Effector memory CD8-positive, alpha-beta T cell (primary cell): ENCODE measurements at places on chromosomes 6 and 20.

- peaks cover 9% of the 10 kb centered on the region for H3K4me1 ChIP-seq
- peaks cover 100% of the 10 kb centered on the region for H3K27me3 ChIP-seq
- H3K36me3 ChIP-seq, result no peaks in the 10 kb centered on the region
These were observed 8.0 kb upstream of the TUBB2B start for GRCh38 chr6:3235486-3235885.

- peaks cover 5% of the 10 kb centered on the region for H3K27me3 ChIP-seq
- H3K4me3 ChIP-seq, result no peak overlapping the region
- no peak for DNase-seq
- no peaks in the 10 kb centered on the region for H3K4me1 ChIP-seq
- H3K27ac ChIP-seq, result no peak overlapping the region
These were observed 600.4 kb upstream of the JAG1 start for GRCh38 chr20:11274141-11274594.

DNA sequence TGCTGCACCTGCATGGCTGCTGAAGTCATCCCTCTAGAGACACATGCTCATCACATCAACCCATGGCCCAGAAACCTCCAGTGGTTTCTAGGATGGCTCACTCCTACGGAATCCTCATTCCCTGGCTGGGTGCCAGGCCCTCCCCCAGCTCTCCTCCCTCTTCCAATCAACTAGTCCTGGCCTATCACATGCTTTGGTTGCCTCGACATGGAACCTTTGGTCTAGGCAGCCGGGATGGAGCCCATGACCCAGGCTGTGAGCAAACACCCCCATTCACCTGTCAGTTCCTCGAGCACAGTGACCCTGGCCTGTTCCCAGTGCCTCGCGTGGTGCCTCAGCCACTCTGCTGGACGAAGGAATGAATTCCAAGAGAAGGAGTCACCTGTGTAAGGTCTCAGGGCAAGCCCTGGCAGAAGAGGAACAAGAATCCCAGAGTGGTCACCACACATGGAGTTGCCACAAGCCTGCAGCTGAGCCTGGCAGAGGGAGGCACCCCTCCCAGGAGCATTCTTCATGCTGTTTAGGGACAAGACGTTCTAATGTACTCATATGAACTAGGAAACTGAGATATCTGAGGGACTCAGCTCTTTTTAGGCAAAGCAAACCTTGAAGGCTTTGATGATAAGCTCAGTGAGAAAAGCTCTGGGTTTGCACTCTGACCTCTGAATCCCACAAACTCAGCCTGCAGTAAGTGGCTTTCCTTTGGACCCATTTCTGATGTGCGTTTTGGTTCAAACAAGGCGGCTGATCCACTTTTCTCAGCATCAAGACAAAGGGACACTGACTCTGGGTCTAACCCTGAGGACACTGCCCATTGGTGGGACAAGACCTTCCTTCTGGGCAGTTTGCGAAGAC is 40.2 kb downstream of the PPP1R3G start:
- H3K4me3 ChIP-seq, result no peak overlapping the region
- no peak for DNase-seq
- H3K4me1 ChIP-seq, result no peaks in the 10 kb centered on the region
- H3K36me3 ChIP-seq, result no peaks in the 10 kb centered on the region

- peaks cover 21% of the 10 kb centered on the region for H3K36me3 ChIP-seq
- H3K27me3 ChIP-seq, result no peaks in the 10 kb centered on the region
- H3K4me1 ChIP-seq, result peaks cover 37% of the 10 kb centered on the region
- peak overlapping the region; percentile 90 for H3K27ac ChIP-seq
- DNase-seq, result no peak
These were observed 92.7 kb downstream of the TRERF1 start for GRCh38 chr6:42359021-42359420.

DNA sequence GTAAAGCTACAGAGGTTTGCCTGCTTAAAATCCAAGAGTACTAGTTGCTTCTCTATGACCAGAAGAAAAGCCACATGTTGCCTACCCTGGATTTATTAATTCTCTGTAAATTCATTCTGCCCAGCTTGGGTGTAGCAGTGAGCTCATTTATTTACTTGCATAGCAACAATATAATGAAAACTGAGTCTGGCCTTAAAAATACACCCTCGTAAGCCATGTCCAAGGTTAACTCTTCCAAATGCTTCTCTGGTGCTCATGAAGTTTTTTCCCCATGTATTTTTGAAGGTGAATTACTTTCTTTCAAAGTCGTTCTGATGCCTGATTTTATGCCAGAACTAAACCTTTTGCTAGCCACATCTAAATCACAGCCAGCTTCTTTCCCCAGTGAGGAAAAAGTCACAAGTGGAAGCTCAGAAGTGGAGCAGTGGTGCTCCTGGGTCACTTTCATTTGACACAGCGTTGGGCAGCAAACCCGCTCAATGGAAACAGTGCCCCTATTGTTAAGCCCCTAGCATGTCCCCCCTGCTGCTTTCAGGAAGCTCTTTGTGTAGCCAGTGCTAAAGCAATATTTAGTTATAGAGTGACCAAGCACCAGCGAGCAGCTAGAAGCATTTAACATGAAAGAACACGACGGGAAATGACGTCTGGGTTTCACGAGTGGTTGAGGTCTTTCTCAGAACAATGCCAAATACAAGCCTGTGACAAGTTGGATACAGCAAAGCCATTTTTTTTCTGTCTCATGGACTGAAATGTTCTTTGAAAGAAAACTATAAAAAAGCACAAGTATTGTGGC is 29.8 kb downstream of the NEDD9 start:
- H3K4me1 ChIP-seq, result peaks cover 49% of the 10 kb centered on the region
- peaks cover 36% of the 10 kb centered on the region for H3K36me3 ChIP-seq
- no peaks in the 10 kb centered on the region for H3K27me3 ChIP-seq

- no peak overlapping the region for H3K4me3 ChIP-seq
- H3K27me3 ChIP-seq, result no peaks in the 10 kb centered on the region
- no peak for DNase-seq
- H3K27ac ChIP-seq, result peak overlapping the region; percentile 79
- peaks cover 89% of the 10 kb centered on the region for H3K36me3 ChIP-seq
These were observed 11.4 kb downstream of the DDX27 start for GRCh38 chr20:49230561-49231133.

GRCh38 chr20:61460261-61461052 is 208.4 kb downstream of the CDH4 start:
- no peaks in the 10 kb centered on the region for H3K4me1 ChIP-seq
- no peak for DNase-seq
- no peaks in the 10 kb centered on the region for H3K36me3 ChIP-seq
- no peak overlapping the region for H3K4me3 ChIP-seq
- H3K27ac ChIP-seq, result no peak overlapping the region

GRCh38 chr20:59325142-59325523 is 24.7 kb downstream of the EDN3 start:
- no peak for DNase-seq
- no peaks in the 10 kb centered on the region for H3K4me1 ChIP-seq
- H3K36me3 ChIP-seq, result no peaks in the 10 kb centered on the region

GRCh38 chr6:96186516-96187195 is 170.9 kb downstream of the FUT9 start:
- no peak overlapping the region for H3K27ac ChIP-seq
- H3K4me3 ChIP-seq, result no peak overlapping the region
- H3K27me3 ChIP-seq, result peaks cover 23% of the 10 kb centered on the region
- no peaks in the 10 kb centered on the region for H3K4me1 ChIP-seq
- H3K36me3 ChIP-seq, result no peaks in the 10 kb centered on the region

DNA sequence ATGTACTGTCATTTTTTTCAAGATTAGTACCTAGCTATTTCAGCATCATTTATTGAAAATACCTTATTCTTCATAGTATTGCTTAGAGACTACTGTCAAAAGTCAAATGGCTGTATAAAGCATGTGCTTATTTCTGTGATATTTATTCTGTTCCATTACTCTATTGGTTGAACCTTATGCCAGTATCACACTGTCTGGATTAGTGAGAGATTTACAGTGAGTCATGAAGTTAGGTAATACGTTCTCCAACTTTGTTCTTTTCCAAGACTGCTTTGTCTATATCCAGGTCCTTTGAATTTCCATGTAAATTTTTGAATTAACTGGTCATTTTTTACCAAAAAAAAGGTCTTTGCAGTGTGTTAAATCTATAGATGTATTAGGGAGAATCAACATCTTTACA is 18.6 kb upstream of the RNF217 start:
- no peaks in the 10 kb centered on the region for H3K36me3 ChIP-seq
- no peak overlapping the region for H3K27ac ChIP-seq
- no peaks in the 10 kb centered on the region for H3K4me1 ChIP-seq
- H3K27me3 ChIP-seq, result no peaks in the 10 kb centered on the region
- H3K4me3 ChIP-seq, result no peak overlapping the region

DNA sequence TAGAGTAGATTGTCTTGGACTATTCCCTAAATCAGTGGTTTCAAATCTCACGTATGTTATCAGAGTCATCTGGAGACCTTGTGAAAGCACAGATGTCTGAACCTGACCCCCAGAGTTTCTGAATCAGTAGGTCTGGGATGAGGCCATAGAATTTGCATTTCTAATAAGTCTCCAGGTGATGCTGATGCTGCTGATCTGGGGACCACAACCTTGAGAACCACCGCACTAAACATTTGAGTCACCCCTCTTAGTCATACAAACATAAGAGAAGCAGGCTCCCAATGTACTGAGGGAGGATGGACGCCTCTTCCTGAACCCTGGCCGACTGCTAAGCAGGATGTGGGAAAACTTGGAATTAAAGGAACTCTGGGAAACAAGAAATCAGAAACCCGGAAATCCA is 187.8 kb upstream of the PRDM1 start:
- H3K27me3 ChIP-seq, result no peaks in the 10 kb centered on the region
- no peaks in the 10 kb centered on the region for H3K36me3 ChIP-seq
- H3K4me3 ChIP-seq, result no peak overlapping the region
- no peak overlapping the region for H3K27ac ChIP-seq

DNA sequence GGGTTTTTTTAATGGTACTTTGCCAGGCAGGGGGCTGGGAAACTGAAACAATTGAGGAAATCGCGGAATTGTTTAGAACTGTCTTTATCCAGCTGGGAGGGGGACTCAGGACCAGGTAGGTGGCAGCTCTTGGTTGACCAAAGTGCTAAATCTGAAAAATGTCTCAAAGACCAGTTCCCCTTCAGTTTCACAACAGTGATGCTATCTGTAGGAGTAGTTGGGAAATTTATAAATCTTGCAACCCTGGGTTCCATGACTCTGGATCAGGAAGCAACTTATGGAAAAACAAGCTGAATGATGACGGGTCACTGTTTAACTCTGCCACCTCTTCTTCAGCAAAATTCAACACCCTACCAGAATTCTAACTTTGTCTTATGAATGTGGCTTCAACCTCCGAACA is 99.7 kb downstream of the FAM50B start:
- no peak for DNase-seq
- H3K4me1 ChIP-seq, result no peaks in the 10 kb centered on the region

GRCh38 chr6:44126320-44127149 is 717 bp downstream of the MRPL14 start:
- no peaks in the 10 kb centered on the region for H3K27me3 ChIP-seq
- peaks cover 28% of the 10 kb centered on the region for H3K36me3 ChIP-seq
- DNase-seq, result peak; percentile 62
- H3K27ac ChIP-seq, result peak overlapping the region; percentile 99
- peak overlapping the region; percentile 98 for H3K4me3 ChIP-seq
- H3K4me1 ChIP-seq, result peaks cover 45% of the 10 kb centered on the region
